ENCODE measurements at places on chromosomes 5 and 9. TPM values are rescaled to one million over a fixed set of nuclear protein-coding genes. Genes with fewer than 3 reads are reported as not detected.

Gene DOCK8
- total RNA-seq: 389 TPM

Gene ZNF608
- total RNA-seq: not detected

Gene CCDC187
- not detected for total RNA-seq

Gene HACD4
- total RNA-seq: 13.9 TPM

Gene FGF1
- total RNA-seq: not detected

Gene SPATA31A3
- not detected for total RNA-seq

Gene EXD3
- total RNA-seq: 10.9 TPM

Gene IFNK
- not detected for total RNA-seq

Gene IRX1
- not detected for total RNA-seq

Gene SPIN1
- 50.5 TPM for total RNA-seq

DNA sequence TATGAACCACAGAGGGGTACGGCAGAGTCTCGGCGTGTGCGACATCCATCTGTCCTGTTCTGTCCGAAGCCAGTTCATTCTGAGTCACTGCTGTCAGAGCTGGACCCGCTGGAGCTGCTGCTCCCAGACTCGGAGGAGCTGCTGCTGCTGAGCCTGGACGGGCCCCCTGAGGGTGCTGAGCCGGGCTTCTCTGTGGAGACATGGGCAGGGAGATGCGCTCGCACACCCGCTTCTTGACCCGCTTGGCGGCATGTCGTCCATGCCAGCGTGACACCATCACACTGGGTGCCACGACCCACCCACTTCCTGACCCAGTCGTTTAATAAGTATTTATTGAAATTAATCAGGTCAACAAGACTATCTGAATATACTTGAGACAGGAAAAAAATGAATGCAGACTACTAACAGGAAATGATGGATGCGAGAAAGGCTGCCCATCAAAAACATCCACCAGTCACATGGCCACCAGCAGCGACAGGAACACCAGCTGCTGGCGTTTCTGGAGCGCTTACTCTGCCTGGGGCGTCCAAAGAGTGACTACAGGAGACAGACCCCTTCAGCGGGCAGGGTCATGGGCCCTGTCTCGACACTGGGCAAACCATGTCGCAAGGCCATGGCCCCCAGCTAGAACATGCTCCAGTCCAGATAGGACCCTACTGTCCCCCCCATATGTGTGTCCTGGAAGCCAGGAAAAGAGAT, 8.4 kb downstream of the BRD3OS start:
- peaks cover 49% of the 10 kb centered on the region for H3K36me3 ChIP-seq
- no peak for DNase-seq

DNA sequence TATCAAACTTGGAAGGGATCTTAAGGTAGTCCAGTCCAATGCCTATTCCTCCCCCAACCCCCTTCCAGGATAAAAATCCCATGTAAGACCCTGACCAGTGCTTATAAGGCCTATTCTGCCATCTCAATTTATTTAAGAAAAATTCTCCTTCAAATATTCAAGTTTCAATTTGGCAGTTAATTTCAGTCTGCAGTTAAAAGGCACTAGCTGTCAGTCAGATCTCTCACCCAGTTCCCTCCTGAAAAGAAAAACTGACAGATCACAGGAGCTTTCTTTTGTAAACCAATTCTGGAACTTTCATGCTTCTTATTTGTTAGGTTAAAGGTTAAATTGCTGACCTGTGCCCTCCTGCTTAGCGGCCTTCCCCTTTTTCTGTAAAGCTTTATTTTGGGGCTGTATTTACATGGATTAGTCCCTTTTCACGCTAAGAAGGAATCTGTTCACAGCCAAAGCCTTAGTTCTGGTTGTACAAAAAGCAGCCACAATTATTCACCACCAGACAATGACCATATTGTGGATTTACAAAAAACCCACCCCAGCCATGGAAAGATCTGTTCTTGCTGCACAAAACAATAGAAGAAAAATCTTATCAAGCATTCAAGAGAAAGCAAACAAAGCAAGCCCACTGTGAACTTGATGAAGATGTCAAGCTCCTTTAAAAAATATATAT, 68.7 kb downstream of the DENND1A start:
- peaks cover 8% of the 10 kb centered on the region for H3K4me1 ChIP-seq
- H3K36me3 ChIP-seq: peaks cover 11% of the 10 kb centered on the region
- H3K27ac ChIP-seq: no peak overlapping the region
- no peaks in the 10 kb centered on the region for H3K27me3 ChIP-seq
- DNase-seq: no peak

DNA sequence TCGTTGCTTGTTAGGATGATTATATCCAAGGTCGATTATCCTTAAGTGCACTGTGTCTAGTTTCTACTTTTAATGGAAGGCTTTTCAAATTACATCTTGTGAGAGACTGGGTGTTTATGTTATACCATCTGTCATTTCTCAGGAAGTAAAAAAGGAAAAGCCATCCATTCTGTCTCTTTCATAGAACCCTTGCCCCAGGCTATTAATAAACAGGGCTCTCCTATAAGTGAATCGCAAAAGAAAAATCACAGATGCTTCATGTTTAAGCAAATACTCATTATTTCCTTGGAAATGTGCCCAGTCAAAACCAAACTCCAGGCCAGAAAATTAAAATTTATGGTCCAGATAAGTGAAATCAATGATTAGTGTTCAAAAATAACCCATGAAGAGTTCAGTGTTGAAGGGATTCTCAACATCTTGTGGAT, 58.1 kb downstream of the STARD4 start:
- no peak for DNase-seq
- no peaks in the 10 kb centered on the region for H3K4me1 ChIP-seq
- no peak overlapping the region for H3K4me3 ChIP-seq
- H3K27me3 ChIP-seq: no peaks in the 10 kb centered on the region

GRCh38 chr5:177103523-177104253, 17.0 kb downstream of the FGFR4 start:
- H3K27me3 ChIP-seq: peaks cover 5% of the 10 kb centered on the region
- no peak overlapping the region for H3K4me3 ChIP-seq
- no peaks in the 10 kb centered on the region for H3K36me3 ChIP-seq
- no peaks in the 10 kb centered on the region for H3K4me1 ChIP-seq

DNA sequence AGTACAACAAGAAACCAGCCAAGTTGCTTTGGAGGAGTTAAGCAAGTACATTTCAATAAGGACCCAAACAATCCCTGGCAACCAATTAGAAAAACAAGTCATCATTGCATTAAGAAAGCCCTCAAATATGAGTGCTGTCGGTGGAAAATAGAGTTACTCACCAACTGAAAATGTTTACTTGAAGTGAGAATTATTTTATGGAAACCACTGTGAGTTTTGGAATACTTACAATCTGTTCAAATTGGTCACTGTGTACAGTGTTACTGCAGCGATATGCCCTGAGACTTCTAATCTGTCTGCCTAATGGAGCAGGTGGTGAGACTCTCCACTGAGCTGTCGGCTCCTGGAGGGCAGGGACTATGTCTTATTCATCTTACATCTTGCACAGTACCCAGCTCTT, 1073.2 kb upstream of the DMAC1 start:
- no peaks in the 10 kb centered on the region for H3K27me3 ChIP-seq
- H3K36me3 ChIP-seq: no peaks in the 10 kb centered on the region
- H3K27ac ChIP-seq: no peak overlapping the region
- DNase-seq: no peak

DNA sequence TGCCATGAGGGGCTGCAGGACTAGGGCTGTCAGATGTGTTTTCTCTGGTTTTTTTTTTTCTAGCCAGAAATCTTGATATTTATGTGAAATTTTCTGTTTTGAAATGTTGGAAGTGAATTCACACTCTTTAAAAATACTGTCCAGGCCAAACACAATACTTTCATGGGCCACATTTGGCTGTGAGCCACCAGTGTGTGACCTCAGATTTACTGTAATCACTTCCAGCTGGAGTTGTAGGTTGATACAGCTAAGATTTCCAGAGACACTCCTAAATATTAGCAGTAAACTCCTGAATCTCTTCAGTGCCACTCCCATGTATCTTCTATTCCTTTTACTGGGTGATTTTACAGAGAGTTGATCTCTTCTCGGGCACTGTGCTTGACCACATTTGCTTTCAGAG, 92.2 kb upstream of the CKMT2 start:
- no peak overlapping the region for H3K27ac ChIP-seq
- H3K27me3 ChIP-seq: no peaks in the 10 kb centered on the region
- peaks cover 8% of the 10 kb centered on the region for H3K36me3 ChIP-seq
- H3K4me1 ChIP-seq: no peaks in the 10 kb centered on the region
- no peak overlapping the region for H3K4me3 ChIP-seq

DNA sequence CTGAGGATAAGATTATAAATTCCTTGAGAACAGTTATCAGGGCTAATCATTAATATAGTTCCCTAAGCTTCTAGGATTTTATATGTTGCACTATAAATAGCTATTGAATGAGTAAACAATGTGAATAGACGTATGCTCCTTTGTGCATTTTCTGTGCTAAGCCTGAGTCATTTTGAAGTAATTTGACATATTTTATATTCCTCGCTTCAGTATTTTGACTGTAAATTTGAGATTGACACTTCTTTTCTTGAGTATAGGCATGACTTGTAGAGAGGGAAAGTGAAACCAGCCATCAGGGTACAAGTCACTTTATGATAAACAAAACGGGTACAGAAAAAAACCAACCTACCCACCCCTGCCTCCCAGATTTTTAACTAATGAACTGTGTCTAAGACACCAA, 367.7 kb upstream of the PRR16 start:
- no peaks in the 10 kb centered on the region for H3K4me1 ChIP-seq
- no peaks in the 10 kb centered on the region for H3K27me3 ChIP-seq
- no peak overlapping the region for H3K27ac ChIP-seq
- no peak overlapping the region for H3K4me3 ChIP-seq
- H3K36me3 ChIP-seq: no peaks in the 10 kb centered on the region

DNA sequence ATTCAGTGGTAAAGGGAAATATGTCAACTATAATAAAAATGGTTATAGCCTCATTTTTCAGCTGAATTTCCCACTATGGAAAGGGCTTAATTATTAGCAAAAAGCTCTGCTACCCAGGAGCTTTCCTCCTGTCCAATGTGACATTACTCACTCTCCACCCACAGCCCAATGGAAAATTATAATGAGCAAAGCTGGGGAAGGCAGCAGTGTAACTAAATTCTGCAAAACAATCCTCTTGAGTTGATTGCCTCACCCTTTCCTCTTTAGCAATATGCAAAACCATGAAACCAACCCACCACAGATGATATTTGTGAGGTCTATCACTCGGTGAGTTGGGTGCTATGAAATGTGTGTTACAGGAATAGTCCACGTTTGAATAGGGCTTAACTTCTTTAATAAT, 14.0 kb upstream of the PLPPR1 start:
- DNase-seq: no peak
- H3K4me1 ChIP-seq: no peaks in the 10 kb centered on the region
- no peaks in the 10 kb centered on the region for H3K36me3 ChIP-seq
- H3K4me3 ChIP-seq: no peak overlapping the region

DNA sequence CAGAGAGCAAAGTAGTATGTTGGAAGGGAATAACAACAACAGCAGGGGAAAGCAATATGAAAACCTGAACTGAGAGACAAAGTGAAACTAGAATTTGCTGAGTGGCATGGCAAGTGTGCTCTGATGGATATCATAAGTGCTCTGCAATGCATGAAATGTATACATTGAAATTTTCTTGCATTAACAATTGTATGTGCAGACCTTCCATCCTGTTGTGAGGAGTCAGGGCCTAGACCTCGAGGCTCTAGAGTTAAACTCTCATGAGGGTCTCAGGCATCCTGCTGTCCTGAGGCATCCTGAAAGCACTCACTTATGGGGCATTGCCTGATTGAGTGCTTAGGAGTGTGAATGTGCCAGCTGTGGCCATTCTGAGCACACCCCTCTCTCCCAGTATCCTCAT, 1.1 kb downstream of the ECM2 start:
- H3K4me3 ChIP-seq: no peak overlapping the region
- H3K27ac ChIP-seq: no peak overlapping the region
- DNase-seq: no peak

DNA sequence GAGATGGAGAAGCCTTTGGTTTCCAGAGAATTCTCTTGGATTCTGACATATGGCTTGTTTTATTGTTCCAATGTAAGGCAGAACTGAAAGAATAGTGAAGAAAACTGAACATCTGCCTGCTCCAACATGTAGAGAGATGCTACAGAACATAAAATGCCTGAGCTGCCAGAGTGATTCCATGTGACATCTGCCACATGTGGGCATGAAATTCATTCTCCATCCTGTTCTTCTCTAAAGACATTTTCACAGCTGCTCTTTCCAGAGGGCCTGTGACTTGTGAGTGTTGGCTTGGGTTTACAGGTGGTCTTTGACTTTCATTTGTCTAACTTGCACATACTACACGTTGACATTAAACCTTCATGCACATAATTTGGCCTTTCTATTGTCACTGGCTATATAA, 33.7 kb upstream of the TXN start:
- no peak for DNase-seq
- no peaks in the 10 kb centered on the region for H3K4me1 ChIP-seq
- no peak overlapping the region for H3K4me3 ChIP-seq
- no peaks in the 10 kb centered on the region for H3K27me3 ChIP-seq
- no peaks in the 10 kb centered on the region for H3K36me3 ChIP-seq

- H3K36me3 ChIP-seq: no peaks in the 10 kb centered on the region
- no peak overlapping the region for H3K4me3 ChIP-seq
- no peak overlapping the region for H3K27ac ChIP-seq
- no peaks in the 10 kb centered on the region for H3K27me3 ChIP-seq
- no peak for DNase-seq
- no peaks in the 10 kb centered on the region for H3K4me1 ChIP-seq
These were observed 413.6 kb upstream of the ADAMTSL1 start for GRCh38 chr9:18060269-18060934.

GRCh38 chr9:99066571-99066970, 38.3 kb upstream of the TGFBR1 start:
- H3K27ac ChIP-seq: no peak overlapping the region
- H3K27me3 ChIP-seq: no peaks in the 10 kb centered on the region
- peaks cover 67% of the 10 kb centered on the region for H3K4me1 ChIP-seq
- no peak overlapping the region for H3K4me3 ChIP-seq

- peak; percentile 27 for DNase-seq
- H3K27ac ChIP-seq: peak overlapping the region; percentile 90
- H3K36me3 ChIP-seq: peaks cover 1% of the 10 kb centered on the region
- H3K4me1 ChIP-seq: peaks cover 75% of the 10 kb centered on the region
- no peaks in the 10 kb centered on the region for H3K27me3 ChIP-seq
- H3K4me3 ChIP-seq: peak overlapping the region; percentile 83
These were observed 2.0 kb upstream of the GCNT4 start for GRCh38 chr5:75054134-75054930.
